Mammary epithelial cell (primary cell): ENCODE measurements at places on chromosomes 3 and 15.

- DNase-seq: peak; percentile 81
These were observed 122.4 kb downstream of the RAP2B start for GRCh38 chr3:153284282-153284938.

DNA sequence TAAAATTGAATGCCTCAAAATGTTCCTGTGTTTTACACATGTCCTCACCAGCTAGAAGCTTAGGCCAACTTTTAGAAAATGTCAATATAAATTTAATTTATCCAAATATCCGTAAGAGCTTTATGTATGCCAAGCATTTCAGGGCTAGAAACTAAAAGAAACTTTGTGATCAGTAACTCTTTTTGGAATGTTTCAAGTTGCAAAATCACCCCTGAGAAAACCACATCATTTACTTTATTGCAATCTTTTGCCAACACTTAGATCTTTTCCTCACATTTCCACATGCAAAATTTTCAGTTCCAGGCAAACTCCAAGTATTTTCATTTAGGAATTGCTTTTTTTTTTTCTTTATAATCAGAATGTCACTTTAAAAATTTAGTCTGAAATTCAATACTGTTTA is 20.1 kb upstream of the IGF1R start:
- DNase-seq: no peak

DNA sequence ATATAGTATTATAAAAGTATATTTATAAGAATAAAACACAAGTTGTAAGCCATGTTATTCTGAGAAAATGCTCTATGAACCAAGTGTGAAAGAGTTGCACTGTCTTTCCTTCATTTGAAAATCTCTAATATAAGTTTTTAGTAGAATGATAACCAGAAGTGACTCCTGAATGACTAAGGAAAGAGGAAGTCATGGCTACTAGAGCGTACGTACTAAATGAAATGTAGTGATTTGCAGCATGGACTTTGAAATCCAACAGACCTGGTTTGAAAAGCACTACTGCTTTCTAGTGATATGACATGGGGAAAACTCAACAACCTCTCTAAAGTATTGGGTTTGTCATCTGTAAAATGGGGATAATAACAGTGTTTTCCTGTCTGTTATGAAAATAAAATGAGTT is 10.3 kb upstream of the DNAJC13 start:
- no peak for DNase-seq

- peak; percentile 26 for DNase-seq
These were observed 938 bp downstream of the DZIP3 start for GRCh38 chr3:108590460-108590859.

DNA sequence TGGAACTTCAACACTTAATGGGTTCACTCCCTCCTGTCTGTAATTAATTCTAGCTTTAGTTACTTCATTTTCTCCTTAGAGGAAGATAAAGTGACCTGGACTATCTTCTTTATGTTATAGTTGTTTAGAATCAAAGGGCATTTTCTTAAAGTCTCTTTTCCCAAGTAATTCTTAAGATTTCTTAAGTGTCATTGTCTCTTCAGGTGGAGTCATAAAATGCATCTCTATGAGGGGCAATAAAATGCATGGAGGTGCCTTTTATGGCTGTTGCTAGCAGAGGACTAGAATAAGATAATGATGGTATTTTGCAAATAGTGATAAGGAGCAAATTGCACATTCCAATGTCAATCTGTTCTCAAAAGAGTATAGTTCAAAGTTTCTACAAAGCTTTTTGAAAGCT is 34.5 kb downstream of the CNTN4 start:
- DNase-seq: no peak

GRCh38 chr3:56406826-56407515 is 61.3 kb downstream of the ERC2 start:
- DNase-seq: no peak

DNA sequence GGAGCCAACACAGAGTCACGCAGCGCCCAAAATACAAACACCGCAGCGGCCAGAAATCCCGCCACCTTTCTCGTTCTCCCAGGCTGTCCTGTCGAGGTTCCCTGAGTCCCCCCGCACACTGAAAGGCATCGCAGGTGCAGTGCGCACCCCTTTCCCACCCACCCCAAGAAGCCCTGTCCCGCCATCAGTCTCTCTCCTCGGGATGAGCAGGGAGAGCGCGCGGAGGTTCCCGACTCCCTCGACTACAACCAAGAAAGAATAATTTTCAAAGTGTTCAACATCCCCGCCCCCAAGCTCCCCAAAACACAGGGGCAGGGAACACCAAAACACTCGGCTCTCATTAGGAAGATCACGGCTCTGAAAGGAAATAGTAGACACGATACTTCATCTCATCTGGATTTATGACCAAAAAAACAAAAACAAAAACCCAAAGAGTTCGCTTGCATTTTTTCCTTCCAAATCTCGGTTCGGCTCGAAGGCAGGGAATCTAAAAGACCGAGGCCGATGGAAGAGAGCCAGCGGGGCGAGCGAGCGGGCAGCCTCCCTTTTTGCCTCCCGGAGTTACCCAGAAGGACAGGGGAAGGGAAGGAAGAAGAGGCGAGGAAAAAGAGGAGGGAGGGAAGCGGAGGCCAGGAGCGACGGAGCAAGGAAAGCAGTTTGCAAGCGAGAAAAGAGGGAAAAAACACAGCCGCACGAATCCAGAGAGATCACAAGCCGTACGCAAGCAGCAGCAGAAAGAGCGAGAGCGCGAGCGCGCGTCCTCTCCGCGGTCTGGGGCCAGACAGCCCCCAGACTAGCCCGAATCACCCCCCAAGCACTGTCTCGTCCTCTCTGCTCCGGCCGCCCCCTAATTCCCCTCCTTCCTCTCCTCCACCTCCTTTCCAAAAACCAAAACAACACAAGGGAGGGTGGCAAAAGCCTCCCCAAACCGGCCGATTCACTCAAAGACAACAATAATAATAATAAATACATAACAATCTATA is 808 bp downstream of the BCL6 start:
- DNase-seq: peak; percentile 51

DNA sequence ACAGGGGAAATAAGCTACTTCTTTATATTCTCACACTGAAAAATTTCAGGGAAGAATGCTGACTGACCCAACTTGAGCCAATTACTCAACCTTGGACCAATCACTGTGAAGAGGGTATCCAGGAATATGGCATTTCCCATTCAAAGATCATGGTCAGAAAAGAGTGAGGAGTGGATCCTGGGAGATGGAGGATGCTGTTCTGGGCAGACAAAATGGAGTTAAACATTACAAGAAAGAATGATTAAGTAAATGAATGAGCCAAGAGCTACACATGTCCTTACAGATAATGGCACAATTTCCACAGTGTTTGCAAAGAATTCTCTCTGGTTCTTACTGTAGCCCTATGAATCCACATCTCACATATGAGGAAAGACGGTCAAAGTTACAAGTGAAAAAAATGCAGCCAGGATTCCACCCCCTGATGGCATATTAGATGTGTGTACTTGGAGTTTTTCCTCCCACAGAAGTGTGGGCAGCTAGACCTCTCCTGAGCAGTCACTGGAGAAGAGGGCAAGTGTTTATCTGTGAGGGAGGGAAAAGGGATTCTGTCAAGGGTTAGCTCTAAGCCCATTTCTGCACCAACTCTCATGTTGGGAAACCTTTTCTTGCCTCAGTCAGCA is 33.8 kb downstream of the AMOTL2 start:
- no peak for DNase-seq

- DNase-seq: no peak
These were observed 135.8 kb downstream of the GREM1 start for GRCh38 chr15:32853592-32853991.

GRCh38 chr3:183728204-183728603 is 30.6 kb downstream of the YEATS2 start:
- DNase-seq: no peak

DNA sequence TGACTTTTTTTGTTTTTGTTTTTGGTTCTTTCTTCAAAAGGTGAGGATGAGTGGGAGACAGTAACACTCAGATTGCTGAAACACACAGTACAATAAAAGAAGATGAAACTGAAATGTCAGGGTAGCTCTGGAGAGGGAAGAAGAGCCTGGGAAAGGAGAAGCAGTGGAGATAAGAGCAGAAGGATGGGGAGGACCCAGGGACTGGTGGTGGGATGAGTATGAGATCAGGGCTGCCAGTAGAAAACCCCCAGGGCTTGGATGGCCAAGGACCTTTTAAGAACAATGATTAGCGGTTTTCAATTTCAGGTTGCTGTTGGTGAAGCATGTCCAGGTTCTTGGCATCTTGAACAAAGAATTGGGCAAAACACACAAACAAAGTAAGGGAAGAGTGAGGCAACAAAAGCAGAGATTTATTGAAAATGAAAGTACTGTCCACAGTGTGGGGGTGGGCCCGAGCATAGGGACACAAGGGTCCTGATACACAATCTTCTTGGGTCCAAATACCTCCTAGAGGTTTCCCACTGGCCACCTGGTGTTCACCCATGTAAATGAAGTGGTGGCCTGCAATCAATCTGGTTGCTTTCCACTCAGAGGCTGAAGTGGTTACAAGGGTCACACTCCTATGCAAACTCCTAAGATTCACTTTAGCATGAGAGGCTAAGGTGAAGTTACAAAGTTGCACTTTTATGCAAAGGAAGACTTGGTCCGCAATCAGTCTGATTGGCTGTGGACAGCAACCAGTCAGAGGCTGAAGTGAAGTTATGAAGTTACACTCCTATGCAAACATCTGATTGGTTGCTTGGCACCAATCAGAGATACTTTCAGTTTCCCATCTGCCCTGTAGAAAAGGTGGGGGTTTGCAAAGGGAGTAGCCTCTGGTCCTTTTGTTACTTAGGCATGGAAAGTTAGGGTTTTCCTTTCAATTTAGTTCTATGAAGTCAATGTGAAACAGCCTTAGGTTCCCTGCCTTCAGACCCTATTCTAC is 26.1 kb upstream of the MFSD1 start:
- no peak for DNase-seq

- DNase-seq: peak; percentile 57
These were observed 342.7 kb downstream of the PTPRG start for GRCh38 chr3:61903931-61904657.

DNA sequence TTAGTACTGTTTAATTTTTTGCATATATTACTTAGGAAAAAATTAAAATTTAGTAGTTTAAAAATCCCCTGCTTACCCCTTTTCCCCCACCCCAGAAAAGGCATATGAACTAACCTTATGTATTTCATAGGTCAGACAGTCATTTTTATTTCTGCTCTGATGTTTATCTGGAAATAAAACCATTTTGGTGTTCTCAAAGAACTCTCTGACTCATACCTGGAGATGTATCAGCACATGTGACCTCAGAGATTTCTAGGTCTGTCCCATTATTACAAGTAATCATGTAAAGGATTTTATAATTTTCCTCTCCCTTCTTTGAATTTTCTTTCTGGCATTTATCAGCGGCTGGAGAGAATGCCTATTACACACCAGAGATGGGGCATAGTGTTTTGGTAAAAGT is 14.1 kb upstream of the CCR8 start:
- no peak for DNase-seq

DNA sequence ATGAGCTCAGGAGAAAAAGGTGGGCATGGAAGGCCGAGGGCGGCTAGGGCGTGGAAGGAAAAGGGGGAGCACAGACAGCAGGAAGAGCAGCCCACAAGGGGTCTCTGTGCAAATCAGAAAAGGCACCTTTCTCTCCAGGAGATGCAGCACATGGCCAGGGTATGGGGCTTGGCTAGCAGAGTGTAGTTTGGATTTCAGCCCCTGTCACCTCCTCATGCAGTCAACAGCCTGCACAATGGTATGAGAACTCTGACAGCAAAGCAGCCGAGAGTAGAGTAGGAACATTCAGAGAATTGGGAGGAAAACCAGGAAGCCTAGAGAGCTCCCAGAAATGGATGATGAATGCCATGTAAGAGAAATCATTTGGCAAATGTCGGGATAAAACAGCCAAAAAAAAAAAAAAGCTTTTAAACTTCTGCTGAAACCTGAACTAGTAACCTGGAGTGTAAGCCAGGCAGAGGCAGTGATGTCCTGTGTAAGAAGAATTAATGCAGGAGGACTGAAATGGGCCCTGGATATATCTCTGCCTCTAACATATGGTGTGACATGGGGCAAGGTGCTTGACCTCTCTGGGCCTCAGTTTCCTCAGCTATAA is 25.7 kb downstream of the FSTL1 start:
- no peak for DNase-seq

DNA sequence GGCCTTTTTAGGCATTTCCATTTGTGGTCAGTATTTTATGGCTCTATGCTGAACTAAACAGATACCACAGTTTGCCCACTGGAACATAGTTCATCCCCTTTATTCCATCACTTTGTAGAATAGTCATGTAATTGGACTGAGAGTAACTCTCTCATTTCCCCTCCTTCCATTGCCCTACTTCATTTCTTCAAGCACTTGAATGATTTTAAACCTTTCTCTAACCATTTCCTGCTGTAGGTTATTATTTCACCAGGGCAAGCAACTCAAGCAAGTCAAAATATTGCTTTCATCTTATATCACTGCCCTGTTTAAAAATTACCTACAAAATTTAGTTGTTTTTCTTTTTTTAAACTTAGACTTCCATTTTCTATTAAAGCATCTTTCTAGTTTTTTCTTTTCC is 177.0 kb downstream of the RAP2B start:
- no peak for DNase-seq

DNA sequence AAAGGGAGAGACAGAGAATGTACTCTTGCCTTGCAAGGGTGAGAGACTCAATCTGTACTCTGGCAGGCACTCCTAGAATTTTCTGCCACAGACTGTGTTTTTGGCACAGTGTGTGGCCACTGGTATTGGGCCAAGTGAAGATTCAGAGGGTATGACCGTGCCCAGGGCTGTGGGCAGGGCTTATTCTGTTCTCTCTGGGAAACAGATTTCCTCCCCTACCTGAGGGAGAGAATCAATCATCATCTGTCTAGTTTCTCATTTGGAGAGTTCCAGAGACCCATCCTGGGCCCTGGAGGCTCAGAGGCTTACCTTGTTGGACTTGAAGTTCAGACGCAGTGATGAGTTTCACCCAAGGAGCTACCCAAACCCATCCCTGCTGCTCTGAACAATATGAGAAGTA is 28.2 kb downstream of the CSTA start:
- DNase-seq: peak; percentile 75
